Heart left ventricle (tissue), 16 donors: ENCODE measurements at places on chromosomes 13 and 19. TPM values are rescaled to one million over a fixed set of nuclear protein-coding genes. Genes with fewer than 3 reads are reported as not detected.
A peak's percentile ranks its signal among the peaks of the same experiment; 100 is the strongest.

- no peak overlapping the region for H3K4me3 ChIP-seq
- no peaks in the 10 kb centered on the region for H3K36me3 ChIP-seq
- H3K4me1 ChIP-seq = no peaks in the 10 kb centered on the region
- H3K27me3 ChIP-seq = peaks cover 5% of the 10 kb centered on the region
- no peak overlapping the region for H3K27ac ChIP-seq
- DNase-seq = no peak
These were observed 78.7 kb downstream of the SHISA2 start for GRCh38 chr13:25973085-25973484.

- H3K27ac ChIP-seq = no peak overlapping the region
- no peak for DNase-seq
- no peak overlapping the region for H3K4me3 ChIP-seq
- H3K36me3 ChIP-seq = no peaks in the 10 kb centered on the region
- H3K27me3 ChIP-seq = no peaks in the 10 kb centered on the region
- no peaks in the 10 kb centered on the region for H3K4me1 ChIP-seq
These were observed 76.0 kb downstream of the CHST8 start for GRCh38 chr19:33697766-33698165.

GRCh38 chr13:30792285-30793000 lies 57.1 kb downstream of the ALOX5AP start:
- H3K27me3 ChIP-seq = no peaks in the 10 kb centered on the region
- peak overlapping the region; percentile 67 for H3K27ac ChIP-seq
- H3K4me1 ChIP-seq = peaks cover 12% of the 10 kb centered on the region
- no peaks in the 10 kb centered on the region for H3K36me3 ChIP-seq
- H3K4me3 ChIP-seq = no peak overlapping the region

ZNF154 gene
- total RNA-seq = 5.3 TPM

DNA sequence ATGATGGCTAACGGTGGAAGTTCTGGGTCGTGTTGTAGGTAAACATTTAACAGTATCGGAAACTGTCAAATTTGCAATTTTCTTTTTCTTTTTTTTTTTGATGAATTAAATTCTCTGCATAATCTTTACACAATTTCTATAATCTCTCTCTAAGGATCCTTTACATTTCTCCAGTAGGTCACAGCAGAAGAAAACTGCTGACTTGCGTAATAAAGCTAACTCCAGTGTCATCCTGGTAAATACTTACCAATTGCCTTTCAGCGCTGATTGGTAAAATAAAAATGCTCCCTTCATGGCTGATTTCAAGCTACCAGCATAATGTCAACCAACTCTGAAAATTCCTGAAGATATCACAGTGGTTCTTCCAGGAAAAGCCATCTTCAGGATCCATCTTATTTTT lies 510.5 kb upstream of the ATXN8OS start:
- no peaks in the 10 kb centered on the region for H3K27me3 ChIP-seq
- no peaks in the 10 kb centered on the region for H3K36me3 ChIP-seq
- H3K4me1 ChIP-seq = no peaks in the 10 kb centered on the region
- no peak for DNase-seq
- no peak overlapping the region for H3K4me3 ChIP-seq
- no peak overlapping the region for H3K27ac ChIP-seq

DNA sequence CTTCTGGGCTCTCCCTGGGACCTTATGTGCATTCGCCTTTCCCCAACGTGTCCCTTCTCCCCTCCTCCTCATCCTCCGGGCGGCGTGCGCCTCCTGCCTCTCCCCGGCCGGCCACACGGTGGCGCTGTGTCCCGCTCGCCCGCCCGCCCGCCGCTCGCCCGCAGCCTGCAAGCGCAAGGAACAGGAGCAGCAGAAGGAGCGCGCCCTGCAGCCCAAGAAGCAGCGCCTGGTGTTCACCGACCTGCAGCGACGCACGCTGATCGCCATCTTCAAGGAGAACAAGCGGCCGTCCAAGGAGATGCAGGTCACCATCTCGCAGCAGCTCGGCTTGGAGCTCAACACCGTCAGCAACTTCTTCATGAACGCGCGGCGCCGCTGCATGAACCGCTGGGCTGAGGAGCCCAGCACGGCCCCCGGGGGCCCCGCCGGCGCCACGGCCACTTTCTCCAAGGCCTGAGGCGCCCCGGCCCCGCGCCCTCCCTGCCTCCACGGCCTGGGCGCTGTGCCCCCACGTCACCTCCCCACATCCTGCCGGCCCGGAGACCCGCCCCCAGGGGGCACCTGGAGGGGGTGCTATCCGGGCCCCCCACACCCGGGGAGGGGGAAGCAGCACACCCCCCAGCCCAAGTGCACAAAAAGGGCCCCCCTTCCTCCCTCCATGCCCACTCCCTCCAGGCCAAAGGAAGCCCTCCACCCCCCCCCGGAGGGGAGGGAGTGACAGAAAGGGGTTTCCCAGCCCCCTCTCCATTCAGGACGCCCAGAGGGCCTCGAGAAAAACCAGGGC lies 21.9 kb downstream of the ONECUT3 start:
- peaks cover 4% of the 10 kb centered on the region for H3K4me1 ChIP-seq
- no peak overlapping the region for H3K27ac ChIP-seq
- H3K27me3 ChIP-seq = peaks cover 56% of the 10 kb centered on the region
- no peak for DNase-seq

ZNF653 gene
- 5.5 TPM for total RNA-seq

DNA sequence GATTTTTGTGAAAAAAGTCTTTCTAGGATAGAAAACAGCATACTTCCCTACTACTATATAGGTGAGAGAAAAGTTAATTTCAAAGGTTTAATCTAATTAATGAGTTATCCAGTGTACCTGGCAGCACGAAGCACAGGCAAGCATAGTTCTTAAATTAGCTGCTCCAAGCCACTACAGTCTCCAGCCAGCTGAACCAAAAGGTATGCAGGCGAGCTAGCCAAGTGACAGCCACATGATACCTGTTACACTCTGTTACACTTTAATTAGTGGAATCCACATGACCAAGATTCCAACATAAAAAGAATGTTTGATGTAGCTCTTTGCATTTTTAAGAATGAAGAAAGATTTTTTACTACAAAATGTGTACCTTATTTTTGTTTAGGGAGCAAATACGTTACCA lies 15.5 kb downstream of the SLC25A30 start:
- H3K4me1 ChIP-seq = peaks cover 13% of the 10 kb centered on the region
- no peaks in the 10 kb centered on the region for H3K27me3 ChIP-seq
- peak; percentile 62 for DNase-seq
- peak overlapping the region; percentile 77 for H3K27ac ChIP-seq
- peaks cover 98% of the 10 kb centered on the region for H3K36me3 ChIP-seq

CGB3 gene
- total RNA-seq = not detected

DNA sequence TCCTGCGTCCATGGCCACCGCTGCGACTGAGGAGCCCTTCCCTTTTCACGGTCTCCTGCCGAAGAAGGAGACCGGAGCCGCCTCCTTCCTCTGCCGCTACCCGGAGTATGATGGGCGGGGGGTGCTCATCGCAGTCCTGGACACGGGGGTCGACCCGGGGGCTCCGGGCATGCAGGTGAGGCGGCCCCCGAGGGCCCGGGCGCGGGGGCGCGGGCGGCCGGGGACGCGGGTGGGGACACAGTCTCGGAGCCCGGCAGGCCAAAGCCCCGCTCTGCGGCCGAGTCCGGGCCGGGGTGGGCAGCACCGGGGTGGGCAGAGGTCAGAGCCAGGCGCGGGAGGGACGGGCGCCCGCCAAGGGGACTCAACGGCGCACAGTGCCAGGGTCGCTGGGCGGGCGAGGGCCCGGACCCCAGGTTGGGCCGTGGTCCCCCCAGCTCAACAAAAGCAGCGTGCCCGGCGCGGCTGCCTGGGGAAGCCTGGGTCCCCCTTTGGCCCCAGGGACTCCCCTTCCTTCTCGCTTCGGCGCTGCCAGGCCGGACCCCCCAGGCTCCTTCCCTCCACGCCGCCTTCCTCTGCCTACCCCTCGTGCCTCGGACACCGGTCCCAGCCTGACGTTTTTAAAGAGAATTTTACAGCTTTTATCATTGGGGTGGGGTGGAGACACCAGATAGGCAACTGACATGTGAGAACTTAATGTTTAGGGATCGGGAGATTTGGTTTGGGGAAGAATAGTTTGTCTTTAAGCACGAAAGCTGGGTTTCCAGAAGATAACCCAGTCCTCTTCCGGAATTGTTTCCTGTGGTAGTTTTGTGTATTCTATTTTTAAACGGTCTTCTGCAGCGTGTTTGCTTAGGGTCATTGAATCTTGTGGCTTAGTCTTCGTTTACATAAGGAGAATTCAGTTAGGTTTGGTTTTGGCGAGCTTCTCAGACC lies 509 bp downstream of the TPP2 start:
- H3K27me3 ChIP-seq = no peaks in the 10 kb centered on the region
- peaks cover 60% of the 10 kb centered on the region for H3K4me1 ChIP-seq
- peak overlapping the region; percentile 99 for H3K27ac ChIP-seq
- H3K36me3 ChIP-seq = no peaks in the 10 kb centered on the region

LRRC63 gene
- total RNA-seq = 0.14 TPM

ANKRD24 gene
- not detected for total RNA-seq

DNA sequence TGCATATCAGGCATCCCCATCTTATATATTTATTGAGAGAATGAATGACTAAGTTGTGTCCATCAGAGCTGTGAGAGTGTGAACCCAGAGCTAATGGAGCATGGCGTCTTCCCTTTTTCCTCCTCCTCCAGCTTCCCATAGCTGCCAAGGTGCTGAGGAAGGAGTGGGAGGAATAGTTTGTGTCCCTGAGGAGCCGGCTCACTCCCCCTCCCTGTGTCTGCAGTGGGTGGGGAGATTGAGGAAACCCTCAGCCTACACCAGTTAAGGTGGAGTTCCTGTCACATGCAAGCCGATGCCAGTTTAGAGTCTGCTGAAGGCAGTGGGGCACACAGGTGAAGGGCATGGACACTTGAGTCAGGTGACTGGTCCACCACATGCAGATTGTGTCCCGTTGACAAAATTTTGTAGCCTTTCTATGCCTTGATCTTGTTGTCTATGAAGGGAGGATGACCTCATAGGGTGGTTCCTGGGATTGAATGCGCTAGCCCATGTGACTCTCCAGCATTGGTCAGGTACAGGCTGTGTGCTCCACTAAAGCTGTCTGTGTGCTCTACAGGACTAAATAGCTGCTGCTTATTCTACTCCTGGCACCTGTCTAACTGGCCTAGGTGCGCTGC lies 47.6 kb upstream of the GPI start:
- H3K4me1 ChIP-seq = peaks cover 53% of the 10 kb centered on the region
- H3K27ac ChIP-seq = peak overlapping the region; percentile 72
- H3K4me3 ChIP-seq = no peak overlapping the region

DNA sequence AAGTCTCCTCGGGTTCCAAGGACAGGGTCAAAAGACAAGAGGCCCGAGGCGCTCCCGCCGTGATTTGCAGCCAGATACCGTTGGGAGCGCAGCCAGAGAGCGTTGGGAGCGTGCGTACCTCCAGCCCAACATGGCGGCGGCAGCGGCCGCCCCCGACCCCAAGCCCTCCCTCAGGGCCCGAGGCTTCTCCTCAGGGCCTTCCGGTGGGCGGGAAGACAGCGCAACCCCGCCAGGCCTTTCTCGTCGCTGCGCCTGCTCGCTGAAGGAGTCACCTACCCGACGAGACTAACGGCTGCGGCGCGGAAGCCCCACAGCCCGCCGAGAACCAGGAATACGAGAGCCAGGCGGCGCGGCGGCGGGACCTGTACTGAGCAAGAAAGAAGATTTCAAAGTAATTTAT lies 3.2 kb upstream of the ZNF850 start:
- H3K4me1 ChIP-seq = peaks cover 12% of the 10 kb centered on the region
- DNase-seq = peak; percentile 55
- peak overlapping the region; percentile 33 for H3K27ac ChIP-seq
- H3K36me3 ChIP-seq = no peaks in the 10 kb centered on the region
- no peaks in the 10 kb centered on the region for H3K27me3 ChIP-seq
- peak overlapping the region; percentile 53 for H3K4me3 ChIP-seq

CFD gene
- 345 TPM for total RNA-seq

PAF1 gene
- 42.5 TPM for total RNA-seq

CACNG7 gene
- total RNA-seq = not detected

WDR88 gene
- total RNA-seq = not detected

DNA sequence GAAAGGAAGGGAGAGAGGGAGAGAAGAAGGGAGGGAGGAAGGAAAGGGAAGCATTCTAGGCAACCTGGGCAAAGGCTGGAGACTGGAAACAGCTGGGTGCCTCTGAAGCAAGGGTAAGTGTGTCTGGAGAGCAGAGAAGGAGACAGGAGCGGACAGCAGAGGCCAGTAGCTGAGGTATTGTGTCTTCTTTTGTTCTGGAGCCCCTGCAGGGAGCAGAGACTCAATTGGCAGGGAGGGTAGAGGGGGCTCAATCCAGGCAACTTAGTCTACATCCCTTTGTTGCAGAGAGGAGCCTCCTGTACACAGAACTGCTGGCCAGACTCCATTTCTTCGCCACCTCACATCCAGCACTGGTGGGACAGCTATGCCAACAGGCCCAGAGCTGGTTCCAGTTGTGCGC lies 53.2 kb downstream of the NWD1 start:
- no peaks in the 10 kb centered on the region for H3K4me1 ChIP-seq
- no peaks in the 10 kb centered on the region for H3K36me3 ChIP-seq
- DNase-seq = no peak
- no peak overlapping the region for H3K27ac ChIP-seq

DNA sequence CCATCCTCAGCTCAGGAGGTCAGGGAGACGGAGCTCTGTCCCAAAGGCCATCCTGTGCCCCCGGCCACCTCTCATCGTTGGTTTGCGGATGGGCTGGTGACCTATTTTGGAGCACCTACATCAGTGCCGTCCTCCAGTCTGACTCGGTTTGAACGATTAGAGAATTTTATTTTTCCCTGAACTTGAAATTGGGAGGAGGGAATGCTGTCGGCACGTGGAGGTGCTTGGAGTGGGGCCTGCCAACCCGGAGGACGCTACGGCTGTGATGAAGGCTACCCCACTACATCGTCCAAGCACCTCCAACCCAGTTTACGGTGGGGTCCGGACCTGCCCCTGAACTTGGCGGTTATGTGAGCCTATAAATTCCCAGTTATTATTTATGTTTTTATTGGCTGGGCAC lies 3.0 kb upstream of the ZNF554 start:
- peaks cover 27% of the 10 kb centered on the region for H3K36me3 ChIP-seq
- H3K4me1 ChIP-seq = no peaks in the 10 kb centered on the region
- no peak overlapping the region for H3K27ac ChIP-seq
- H3K4me3 ChIP-seq = no peak overlapping the region
- no peaks in the 10 kb centered on the region for H3K27me3 ChIP-seq

- H3K27me3 ChIP-seq = no peaks in the 10 kb centered on the region
- H3K4me1 ChIP-seq = peaks cover 34% of the 10 kb centered on the region
- DNase-seq = no peak
- H3K27ac ChIP-seq = no peak overlapping the region
- H3K4me3 ChIP-seq = no peak overlapping the region
These were observed 11.8 kb downstream of the PEPD start for GRCh38 chr19:33509774-33510173.

DNA sequence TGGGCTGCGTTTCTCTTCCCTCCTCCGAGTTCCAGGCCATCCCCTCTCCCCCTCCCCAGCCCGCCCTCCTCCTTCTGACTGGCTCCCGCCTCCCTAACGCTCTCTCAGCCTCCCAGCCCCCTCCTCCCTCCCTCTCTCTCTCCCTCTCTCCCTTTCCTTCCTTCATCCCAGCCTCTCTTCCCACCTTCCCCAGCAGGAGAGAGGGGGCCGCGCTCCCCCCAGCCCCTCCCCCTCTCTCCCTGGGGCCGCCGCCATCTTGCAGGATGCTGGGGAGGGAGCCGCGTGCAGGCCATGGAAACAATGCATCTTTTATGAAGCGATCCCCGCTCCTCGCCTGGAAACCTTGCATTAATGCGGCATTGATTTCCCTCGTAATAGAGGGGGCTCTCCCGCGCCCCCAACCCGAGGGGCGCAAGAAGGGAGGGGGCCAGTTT lies 42.6 kb upstream of the ADGRL1 start:
- H3K27ac ChIP-seq = no peak overlapping the region
- H3K4me1 ChIP-seq = peaks cover 22% of the 10 kb centered on the region
- peak; percentile 38 for DNase-seq
- no peaks in the 10 kb centered on the region for H3K36me3 ChIP-seq

FFAR3 gene
- total RNA-seq = not detected
